Colonic mucosa (tissue), 4 donors: ENCODE measurements at places on chromosomes 11 and 22. TPM values are rescaled to one million over a fixed set of nuclear protein-coding genes. Genes with fewer than 3 reads are reported as not detected.

DNA sequence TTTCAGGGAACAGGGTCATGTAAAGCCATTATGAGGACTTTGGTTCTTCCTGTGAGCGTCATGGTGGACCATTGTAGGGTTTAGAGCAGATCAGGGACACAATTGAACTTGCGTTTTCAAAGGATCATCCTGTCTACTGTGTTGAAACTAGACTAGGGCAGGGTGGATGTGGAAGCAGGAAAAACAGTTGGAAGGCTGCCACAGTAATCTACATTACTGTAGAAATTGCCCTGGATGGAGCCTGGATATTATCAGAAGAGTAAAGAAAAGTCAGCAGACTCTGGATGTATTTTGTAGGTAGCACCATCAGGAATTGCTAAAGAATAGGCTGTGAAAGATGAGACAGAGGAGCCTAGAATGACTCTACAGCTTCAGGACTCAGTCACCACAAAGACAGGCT is 5.4 kb downstream of the POU2AF2 start:
- H3K4me1 ChIP-seq, result no peaks in the 10 kb centered on the region
- no peaks in the 10 kb centered on the region for H3K27me3 ChIP-seq
- H3K4me3 ChIP-seq, result no peak overlapping the region
- no peaks in the 10 kb centered on the region for H3K36me3 ChIP-seq
- DNase-seq, result no peak

GRCh38 chr11:123145220-123145619 is 49.8 kb downstream of the CLMP start:
- H3K27me3 ChIP-seq, result no peaks in the 10 kb centered on the region
- H3K36me3 ChIP-seq, result no peaks in the 10 kb centered on the region
- no peak overlapping the region for H3K27ac ChIP-seq
- no peaks in the 10 kb centered on the region for H3K4me1 ChIP-seq
- H3K4me3 ChIP-seq, result no peak overlapping the region
- no peak for DNase-seq

DNA sequence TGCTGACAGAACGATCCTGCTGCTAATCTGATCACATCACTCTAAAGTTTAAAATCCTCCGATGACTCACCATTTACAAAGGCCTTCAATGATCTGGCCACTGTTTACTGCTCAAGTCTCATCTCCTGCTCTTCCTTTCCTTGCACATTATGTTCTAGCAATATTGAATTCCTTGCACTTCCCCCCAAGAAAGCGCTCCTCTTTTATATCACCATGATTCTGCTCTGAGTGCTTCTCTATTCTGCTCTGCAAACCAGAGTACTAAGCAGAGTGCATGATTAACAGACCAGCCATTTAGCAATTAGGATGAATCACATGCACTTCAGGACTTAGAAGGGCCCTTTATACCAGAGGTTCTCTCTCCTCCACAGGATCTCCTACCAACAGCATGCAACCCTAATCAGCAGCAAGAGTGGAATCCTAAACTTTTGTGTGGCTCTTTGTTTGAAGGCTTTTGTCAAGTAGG is 1122.8 kb upstream of the CCDC90B start:
- H3K4me1 ChIP-seq, result no peaks in the 10 kb centered on the region
- H3K4me3 ChIP-seq, result no peak overlapping the region
- no peak overlapping the region for H3K27ac ChIP-seq
- H3K36me3 ChIP-seq, result no peaks in the 10 kb centered on the region
- H3K27me3 ChIP-seq, result no peaks in the 10 kb centered on the region

- H3K4me1 ChIP-seq, result no peaks in the 10 kb centered on the region
- H3K27me3 ChIP-seq, result no peaks in the 10 kb centered on the region
- H3K4me3 ChIP-seq, result no peak overlapping the region
- peak overlapping the region; percentile 31 for H3K27ac ChIP-seq
These were observed 19.4 kb downstream of the RNF185 start for GRCh38 chr22:31179345-31179744.

- no peaks in the 10 kb centered on the region for H3K4me1 ChIP-seq
- no peaks in the 10 kb centered on the region for H3K27me3 ChIP-seq
- DNase-seq, result no peak
- H3K4me3 ChIP-seq, result no peak overlapping the region
- H3K36me3 ChIP-seq, result no peaks in the 10 kb centered on the region
These were observed 5.1 kb upstream of the KRTAP5-9 start for GRCh38 chr11:71542879-71543777.

DNA sequence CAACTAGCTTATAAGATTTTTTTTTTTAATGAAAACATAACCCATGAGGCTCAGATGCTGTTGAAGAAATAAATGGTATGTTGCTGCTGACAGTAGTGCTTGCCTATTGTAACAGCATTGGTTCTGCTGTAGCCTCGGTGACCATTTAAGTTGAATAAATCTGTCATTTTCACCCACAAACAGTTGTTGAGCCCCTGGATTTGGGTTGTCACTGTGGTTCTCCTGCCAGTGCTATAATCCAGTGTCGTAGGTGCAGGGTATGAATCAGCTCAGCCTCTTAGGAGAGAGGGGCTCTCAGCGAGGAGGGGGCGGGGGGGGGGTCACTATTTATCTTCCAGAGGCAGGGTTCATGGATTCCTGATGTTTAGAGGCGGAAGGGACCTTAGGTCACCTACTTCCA is 49.9 kb upstream of the HORMAD2 start:
- H3K27ac ChIP-seq, result no peak overlapping the region
- H3K36me3 ChIP-seq, result no peaks in the 10 kb centered on the region
- H3K27me3 ChIP-seq, result no peaks in the 10 kb centered on the region
- no peak overlapping the region for H3K4me3 ChIP-seq
- no peaks in the 10 kb centered on the region for H3K4me1 ChIP-seq

GRCh38 chr22:38214302-38215056 is 12.7 kb downstream of the MAFF start:
- H3K36me3 ChIP-seq, result no peaks in the 10 kb centered on the region
- no peaks in the 10 kb centered on the region for H3K27me3 ChIP-seq
- DNase-seq, result peak; percentile 77

GRCh38 chr11:11788063-11788710 is 53.6 kb upstream of the USP47 start:
- DNase-seq, result no peak
- H3K4me1 ChIP-seq, result no peaks in the 10 kb centered on the region
- no peaks in the 10 kb centered on the region for H3K27me3 ChIP-seq
- no peak overlapping the region for H3K27ac ChIP-seq
- H3K36me3 ChIP-seq, result no peaks in the 10 kb centered on the region

GRCh38 chr22:36486619-36487384 is 5.4 kb upstream of the TXN2 start:
- peak; percentile 64 for DNase-seq
- no peak overlapping the region for H3K4me3 ChIP-seq
- no peaks in the 10 kb centered on the region for H3K36me3 ChIP-seq
- no peak overlapping the region for H3K27ac ChIP-seq

DNA sequence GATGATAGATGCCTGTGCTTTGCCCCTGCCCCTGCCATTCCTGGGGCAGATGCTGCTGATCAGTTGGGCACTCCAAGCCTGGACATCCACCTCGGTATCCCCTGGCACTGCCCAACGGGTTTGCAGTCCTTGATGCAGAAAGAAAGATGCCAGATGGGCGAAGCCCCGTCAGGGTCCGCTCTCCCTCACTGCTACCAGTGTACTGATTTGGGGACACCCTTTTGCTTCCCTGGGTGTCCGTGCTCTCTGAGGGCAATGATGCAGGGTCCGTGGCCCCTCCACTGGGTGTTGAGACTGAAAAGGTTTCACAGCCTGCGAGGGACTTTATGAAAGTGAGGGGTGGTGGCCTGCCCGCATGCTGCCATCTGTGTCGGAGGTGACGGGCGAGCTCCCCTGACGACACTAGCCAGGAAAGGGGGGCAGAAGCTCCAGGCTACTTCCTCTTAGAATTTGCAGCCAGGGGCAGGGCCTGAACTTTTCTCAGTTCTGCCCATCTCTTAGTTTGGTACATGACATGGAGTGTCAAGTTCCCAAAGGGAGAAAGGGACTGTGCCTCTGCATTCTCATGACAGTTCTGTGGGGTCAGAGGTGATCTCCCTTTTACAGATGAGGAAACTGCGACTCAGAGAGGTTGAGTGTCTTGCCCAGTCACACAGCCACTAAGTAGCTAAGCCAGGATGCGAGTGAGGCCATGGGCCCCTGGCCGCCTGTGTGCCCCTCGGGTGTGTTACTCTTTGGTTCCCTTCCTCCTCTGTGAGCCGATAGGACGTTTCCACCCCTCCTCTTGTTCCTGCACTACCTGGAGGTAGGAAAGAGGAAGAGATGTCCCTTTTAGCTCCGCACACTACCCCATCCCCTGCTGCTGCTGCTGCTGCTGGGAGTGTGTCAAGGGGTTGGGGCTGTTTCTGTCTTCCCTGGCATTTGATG is 96.6 kb downstream of the BCR start:
- H3K4me3 ChIP-seq, result no peak overlapping the region
- no peak for DNase-seq
- no peaks in the 10 kb centered on the region for H3K27me3 ChIP-seq

- no peaks in the 10 kb centered on the region for H3K36me3 ChIP-seq
- no peaks in the 10 kb centered on the region for H3K4me1 ChIP-seq
- no peak overlapping the region for H3K27ac ChIP-seq
These were observed 41.2 kb downstream of the HEPHL1 start for GRCh38 chr11:94062360-94062759.

GRCh38 chr11:125235071-125235471 is 70.5 kb downstream of the PKNOX2 start:
- no peak overlapping the region for H3K4me3 ChIP-seq
- H3K27ac ChIP-seq, result no peak overlapping the region
- H3K4me1 ChIP-seq, result no peaks in the 10 kb centered on the region
- H3K27me3 ChIP-seq, result no peaks in the 10 kb centered on the region

DNA sequence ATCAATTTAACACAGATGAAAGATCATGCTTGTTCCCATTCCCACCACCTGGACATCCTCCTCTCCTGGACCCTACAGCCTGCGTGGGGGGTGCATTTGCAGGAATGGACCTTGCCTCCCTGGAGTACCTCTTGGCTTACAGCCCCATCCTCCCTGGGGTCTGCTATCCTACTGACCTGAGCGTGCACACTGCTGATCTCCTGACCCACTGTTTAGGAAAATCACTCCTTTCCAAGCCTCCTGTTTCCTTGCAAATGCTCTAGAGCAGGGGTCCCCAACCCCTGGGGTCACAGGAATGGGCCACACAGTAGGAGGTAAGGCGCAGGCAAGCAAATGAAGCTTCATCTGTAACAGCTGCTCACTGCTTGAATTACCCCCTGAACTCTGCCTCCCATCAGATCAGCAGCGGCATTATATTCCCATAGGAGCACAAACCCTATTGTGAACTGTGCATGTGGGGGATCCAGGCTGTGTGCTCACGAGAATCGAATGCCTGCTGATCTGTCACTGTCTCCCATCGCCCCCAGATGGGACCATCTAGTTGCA is 88.2 kb upstream of the SEPTIN5 start:
- DNase-seq, result no peak
- H3K27ac ChIP-seq, result no peak overlapping the region
- H3K27me3 ChIP-seq, result no peaks in the 10 kb centered on the region
- H3K36me3 ChIP-seq, result no peaks in the 10 kb centered on the region

GRCh38 chr11:45982656-45983470 is 60.4 kb downstream of the LARGE2 start:
- no peaks in the 10 kb centered on the region for H3K4me1 ChIP-seq
- no peak overlapping the region for H3K4me3 ChIP-seq
- no peaks in the 10 kb centered on the region for H3K27me3 ChIP-seq
- H3K36me3 ChIP-seq, result no peaks in the 10 kb centered on the region

DNA sequence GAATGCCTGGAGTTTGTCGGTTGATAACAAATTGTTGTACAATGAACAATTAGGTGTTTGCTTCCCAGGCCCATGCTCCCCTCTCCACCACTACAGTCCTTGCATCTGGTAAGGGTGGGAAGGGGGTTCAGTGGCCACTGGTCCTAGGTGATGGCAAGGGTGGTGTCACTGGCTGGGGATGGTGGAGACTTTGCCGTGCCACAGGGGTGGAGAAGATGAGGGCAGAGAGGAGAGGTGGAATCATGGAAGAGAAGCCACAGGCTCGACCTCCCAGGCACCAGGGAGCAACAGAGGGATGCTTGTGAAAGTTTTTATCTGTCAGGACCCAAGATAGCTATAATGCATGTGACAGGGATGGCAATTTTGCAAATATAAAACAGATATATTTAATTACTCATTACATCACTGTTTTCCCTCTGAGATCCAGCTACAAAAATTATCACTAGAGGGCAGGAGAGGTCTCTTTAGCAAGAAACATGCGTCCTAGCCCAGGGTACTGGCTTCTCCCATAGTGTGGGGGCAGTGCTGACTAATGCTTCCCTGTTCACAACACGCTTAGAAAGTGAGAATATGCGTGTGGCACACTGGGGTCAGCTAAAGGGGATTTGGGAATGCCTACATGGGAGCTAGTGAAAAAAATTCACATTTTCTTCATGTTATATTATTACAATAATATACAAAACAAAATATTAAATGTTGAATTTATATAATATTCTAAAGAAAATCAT is 49.0 kb upstream of the AMPD3 start:
- H3K4me3 ChIP-seq, result no peak overlapping the region
- H3K27ac ChIP-seq, result no peak overlapping the region
- no peaks in the 10 kb centered on the region for H3K4me1 ChIP-seq
- H3K36me3 ChIP-seq, result no peaks in the 10 kb centered on the region

DNA sequence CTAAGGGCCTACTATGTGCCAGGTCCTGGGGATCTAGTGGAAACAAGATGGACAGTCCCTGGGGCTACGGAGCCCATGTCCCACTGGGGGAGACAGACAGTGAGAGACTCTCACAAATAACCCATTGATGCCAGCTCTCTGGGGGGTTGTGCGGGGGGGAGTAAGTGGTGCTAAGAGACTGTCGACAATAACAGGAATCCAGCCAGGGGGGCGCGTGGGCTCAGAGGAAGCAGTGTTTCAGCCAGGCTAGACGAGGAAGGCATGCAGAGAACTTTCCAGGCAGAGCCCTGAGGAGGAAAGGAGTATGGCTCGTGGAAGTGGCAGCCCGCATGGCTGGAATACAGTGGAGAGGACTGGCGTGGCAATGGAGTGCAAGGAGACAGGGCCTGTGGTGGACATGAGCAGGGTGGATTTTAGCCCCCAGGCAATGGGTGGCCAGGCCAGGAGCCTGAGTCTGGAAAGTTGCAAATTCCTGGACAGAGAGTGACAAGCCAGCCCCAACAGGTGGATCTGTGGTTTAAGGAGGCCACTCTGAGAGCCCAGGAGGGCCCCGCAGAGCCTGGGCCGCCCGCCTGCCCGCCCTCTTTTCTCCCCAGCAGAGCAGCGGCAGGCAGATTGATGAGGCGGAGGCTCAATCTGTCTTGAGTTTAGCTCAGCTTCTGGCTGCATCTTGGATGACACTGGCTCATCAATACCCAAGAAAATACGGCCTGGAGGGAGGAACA is 40.0 kb upstream of the TCF20 start:
- H3K4me3 ChIP-seq, result no peak overlapping the region
- H3K36me3 ChIP-seq, result no peaks in the 10 kb centered on the region
- no peaks in the 10 kb centered on the region for H3K4me1 ChIP-seq
- H3K27ac ChIP-seq, result no peak overlapping the region
- H3K27me3 ChIP-seq, result no peaks in the 10 kb centered on the region

The ENTHD1 gene
- not detected for total RNA-seq

The OMP gene
- total RNA-seq, result 16.8 TPM

The FUT4 gene
- total RNA-seq, result 28.5 TPM
